ENCODE measurements at places on chromosomes 12 and 14.

DNA sequence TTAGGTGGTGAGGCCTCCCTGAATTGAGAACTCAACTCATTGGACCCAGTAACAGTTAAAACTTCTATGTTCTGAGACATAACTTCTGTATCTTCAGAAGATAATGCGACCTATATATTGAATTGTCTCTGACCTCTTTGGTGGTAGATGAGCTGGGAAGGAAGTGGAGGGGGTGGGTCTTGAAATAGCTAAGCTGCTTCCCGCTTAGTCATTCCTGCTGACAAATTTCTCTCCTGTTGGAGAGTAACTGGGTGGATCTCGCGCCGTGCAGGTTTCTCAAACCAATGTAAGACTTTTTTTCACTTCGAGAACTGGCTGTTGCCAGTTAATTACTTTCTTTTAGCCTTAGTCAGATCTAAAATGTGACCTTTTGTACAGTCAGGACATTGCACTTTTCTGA is 100.8 kb downstream of the PPHLN1 start:
- no peak for DNase-seq

DNA sequence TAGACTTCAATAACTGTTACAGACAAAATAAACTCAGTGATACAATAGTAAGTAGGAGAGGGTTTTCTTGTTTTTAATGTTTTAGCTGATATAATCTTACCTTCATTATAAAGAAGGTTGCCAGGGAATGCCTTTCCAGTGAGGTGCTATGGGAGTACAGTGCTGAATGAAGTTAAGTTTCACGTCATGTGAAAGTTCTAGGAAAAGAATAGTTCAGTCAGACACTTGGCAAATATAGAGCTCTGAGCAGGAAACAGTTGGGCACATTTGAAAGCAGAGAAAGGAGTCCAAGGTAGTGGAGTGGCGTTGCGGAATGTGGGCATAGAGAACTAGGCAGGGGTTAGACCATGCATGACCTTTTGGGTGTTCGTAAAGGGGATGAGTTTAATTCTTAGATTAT is 88.6 kb upstream of the DCN start:
- no peak for DNase-seq

- no peak for DNase-seq
Measured at GRCh38 chr12:45893240-45893639, 97.1 kb downstream of the SCAF11 start.

DNA sequence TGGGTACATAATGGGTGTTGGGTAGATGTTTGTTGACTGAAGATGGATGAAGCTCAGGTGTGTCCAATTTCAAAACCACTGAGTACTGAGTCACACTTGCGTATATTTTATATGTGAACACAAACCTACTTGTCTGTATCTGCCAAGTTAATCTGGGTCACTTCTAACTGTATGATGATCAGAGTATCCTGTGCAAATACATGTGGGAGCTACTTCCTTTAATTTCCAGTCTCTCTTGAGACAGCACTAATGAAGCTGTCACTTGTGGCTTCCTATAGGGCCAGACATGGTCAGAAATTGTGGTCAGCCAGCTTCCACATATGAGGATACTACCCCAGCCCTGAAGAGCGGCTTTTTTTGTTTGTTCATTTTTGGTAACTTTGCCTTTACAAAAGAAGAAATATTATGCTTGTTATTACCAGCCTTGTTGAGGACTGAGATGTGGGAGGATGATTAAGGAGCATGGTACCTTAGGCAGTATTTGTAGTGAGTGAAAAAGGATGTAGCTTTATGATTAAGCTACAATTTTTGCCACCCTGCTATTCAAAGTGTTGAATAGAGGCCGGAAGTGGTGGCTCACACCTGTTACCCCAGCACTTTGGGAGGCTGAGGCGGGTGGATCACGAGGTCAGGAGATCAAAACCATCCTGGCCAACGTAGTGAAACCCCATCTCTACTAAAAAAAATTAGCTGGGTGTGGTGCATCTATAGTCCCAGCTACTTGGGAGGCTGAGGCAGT is 32.4 kb downstream of the PLXNC1 start:
- peak; percentile 42 for DNase-seq

- peak; percentile 37 for DNase-seq
Measured at GRCh38 chr12:38905480-38906351, at the start of gene CPNE8. CPNE8 (minus strand) TSS chr12:38905591; CDS start chr12:38905534, 57 bp downstream.

GRCh38 chr12:5170844-5171243 is 127.2 kb downstream of the KCNA5 start:
- DNase-seq, result no peak

DNA sequence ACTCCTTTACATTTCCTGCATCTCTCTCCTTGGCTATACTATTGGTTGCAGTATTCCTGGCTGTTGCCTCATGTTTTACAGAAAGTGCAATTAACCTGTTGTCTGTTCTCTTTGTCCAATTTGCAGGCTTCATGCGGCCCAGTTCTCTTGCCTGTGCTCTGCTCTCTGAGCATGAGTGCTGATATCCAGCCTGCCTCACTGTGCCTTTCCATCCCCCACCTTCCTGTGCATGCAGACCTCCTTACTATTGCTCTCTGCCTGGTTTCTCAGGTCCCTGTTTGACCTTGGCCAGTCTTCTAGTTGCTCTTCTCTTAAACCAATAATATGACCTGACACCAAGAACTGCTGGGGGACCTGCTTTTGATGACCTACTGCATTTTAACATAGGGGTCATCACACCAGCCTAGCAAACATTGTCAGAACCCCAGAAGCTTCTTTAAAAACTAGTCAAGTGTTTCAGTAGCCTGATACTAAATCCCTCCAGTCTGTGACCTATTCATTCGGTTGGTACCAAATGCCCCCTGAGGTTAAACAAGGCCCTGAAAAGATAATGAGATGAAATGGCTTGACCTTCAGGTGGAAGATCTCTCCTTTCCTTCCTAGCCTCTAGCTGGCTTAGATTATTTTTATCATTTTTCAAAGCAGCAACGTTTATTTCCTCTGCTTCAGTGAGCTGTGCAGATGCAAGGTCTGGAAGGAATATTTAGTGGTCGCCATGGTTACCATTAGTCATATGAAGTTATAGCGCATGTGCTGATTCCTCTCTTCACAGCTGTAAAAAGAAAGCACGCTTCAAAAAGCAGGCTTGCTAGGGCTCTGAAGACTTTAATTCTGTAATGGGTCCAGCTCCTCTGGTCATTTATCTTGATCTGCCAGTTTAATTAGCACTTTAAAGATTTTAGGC is 216.5 kb downstream of the PHLDA1 start:
- peak; percentile 10 for DNase-seq

DNA sequence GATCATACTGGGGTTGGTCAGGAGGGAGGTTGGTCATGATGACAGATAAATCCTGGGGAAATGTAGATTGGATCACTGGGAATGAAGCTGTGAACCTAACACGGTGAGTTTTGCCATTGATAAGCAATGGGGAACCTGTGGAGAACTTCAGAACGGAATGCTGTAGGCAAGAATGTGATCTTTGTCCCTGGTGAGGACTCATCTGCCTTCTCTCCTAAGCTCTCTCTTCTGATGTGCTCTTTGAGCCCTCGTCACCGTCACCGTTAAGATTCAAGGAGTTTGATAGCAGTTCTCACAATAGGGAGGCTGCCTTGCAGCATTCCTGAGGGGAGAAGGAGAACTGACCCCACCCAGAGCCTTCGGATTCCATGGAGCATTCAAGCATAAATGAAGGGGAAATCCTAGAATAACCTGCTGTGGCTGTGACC is 217.6 kb downstream of the ANO6 start:
- no peak for DNase-seq

DNA sequence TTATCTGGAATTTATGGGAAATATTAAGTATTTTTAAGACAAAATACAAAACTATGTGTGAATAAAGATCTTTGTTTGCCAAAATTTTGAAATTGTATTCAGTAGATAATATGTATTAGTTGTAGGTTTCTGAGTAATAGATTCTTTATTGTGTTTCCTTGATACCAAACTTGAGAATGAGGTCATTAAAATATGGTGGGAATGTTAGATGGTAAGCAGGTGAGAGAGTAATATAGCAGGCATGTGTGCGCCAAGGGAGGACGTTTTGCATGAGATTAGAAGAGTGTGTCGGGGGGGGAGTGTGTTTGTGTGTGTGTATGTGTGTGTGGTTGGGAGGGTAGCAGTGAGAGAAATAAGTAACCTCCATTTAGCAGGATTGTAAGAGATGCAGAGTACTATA is 376.5 kb downstream of the NPAS3 start:
- no peak for DNase-seq

- DNase-seq, result no peak
Measured at GRCh38 chr12:62728741-62729140, 206.2 kb downstream of the PPM1H start.
